ENCODE measurements at places on chromosomes 12 and 14.
A peak's percentile ranks its signal among the peaks of the same experiment; 100 is the strongest.

- DNase-seq = no peak
These were observed 87.8 kb upstream of the PSMC1 start for GRCh38 chr14:90168425-90169105.

GRCh38 chr12:26841085-26841484, 8.1 kb upstream of the ITPR2 start:
- DNase-seq = no peak

GRCh38 chr12:100473050-100473715, 483 bp upstream of the NR1H4 start:
- no peak for DNase-seq

DNA sequence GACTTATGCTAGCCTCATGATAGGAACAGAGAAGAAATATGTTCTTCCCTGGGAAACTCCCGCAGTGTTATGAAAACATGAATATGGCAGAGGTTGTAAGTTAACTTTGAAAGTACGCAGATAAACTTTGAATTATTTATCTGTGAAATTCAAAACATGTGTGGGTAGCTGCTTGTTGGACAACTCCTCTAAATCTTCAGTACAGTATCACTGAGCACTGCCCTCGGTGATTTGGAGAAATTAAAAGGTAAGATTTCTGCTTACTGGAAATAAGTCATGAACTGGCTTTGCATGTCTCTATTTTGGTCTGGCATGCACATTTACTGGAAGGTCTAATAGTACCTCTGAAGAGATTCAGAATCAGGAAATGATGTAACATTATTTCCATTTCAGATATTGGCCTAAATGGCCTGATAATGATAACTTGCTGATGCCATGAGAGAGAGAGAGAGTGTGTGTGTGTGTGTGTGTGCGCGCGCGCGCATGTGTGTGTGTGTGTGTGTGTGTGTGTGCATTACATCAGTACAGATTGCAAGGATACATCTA, 1441.9 kb upstream of the FLRT2 start:
- no peak for DNase-seq

- no peak for DNase-seq
These were observed 398.7 kb downstream of the BTG1 start for GRCh38 chr12:91746976-91747375.

DNA sequence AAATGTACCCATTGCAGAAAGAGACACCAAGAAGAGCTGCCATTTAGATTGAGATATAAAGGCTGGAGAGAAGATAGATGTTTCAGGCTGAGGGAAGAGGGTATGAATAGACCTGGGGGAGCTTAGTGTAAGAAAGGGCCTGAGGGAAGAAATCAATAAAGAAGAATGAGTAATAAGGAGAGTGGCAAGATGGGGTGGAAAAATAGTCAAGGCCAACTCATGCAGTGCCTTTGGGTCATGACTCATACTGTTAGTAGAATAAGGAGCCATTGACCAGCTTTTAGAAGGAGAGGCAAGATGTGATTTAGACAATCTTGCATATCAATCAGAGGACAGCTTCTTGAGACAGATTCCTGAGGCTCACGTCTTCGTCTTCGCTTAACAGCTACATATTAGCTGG, 287.5 kb downstream of the DUSP6 start:
- DNase-seq = no peak

DNA sequence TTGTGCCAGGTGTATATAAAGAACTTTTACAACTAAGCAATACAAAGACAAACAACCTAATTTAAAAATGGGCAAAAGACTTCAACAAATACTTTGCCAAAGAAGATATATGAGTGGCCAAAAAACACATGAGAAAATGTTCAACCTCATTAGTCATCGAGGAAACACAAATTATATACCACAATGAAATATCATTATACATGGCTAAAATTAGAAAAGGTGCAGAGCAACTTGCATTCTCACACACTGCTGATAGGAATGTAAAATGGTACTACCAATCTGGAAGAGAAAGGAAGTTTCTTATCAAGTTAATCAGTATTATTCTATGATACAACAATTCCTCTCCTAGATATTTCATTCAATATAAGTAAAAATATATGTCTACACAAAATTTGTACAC, 131.6 kb upstream of the FRMD6 start:
- no peak for DNase-seq

- DNase-seq = no peak
These were observed 802 bp downstream of the SUSD6 start for GRCh38 chr14:69612014-69612782.

- no peak for DNase-seq
These were observed 85.8 kb downstream of the SLC25A47 start for GRCh38 chr14:100409003-100409360.

GRCh38 chr12:51852404-51853137, 4.1 kb upstream of the FIGNL2 start:
- DNase-seq = no peak

DNA sequence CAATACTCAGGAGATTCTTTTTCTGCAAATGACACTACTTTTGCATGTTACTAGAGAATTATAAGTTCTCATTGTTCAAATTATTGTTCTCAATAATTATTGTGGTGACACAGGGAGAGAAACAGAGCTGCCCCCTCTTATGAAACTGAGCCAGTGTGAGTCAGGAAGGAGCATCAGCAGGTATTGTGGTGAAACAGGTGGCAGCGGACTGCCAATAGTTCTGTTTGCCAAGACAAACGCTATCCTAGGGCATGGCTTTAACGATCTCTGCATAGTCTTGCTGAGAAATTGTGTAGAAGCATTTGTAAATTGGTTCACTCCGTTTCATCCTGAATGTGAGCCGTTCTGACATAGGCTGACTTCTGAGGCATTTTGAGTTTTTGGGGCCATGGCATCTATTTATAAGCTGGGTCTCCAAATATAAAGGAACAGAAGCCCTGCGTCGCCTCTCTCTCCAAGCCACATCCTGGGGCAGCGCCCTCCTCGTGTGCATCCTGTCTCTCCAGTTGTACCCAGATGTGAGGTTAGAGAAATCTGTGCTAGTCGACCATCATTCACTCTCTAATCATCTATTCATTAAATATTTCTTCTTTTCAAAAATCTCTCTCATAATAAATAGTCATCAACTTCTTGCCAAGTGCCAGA, 15.8 kb upstream of the PPP4R4 start:
- no peak for DNase-seq

- DNase-seq = no peak
These were observed 28.8 kb upstream of the INF2 start for GRCh38 chr14:104660597-104660996.

DNA sequence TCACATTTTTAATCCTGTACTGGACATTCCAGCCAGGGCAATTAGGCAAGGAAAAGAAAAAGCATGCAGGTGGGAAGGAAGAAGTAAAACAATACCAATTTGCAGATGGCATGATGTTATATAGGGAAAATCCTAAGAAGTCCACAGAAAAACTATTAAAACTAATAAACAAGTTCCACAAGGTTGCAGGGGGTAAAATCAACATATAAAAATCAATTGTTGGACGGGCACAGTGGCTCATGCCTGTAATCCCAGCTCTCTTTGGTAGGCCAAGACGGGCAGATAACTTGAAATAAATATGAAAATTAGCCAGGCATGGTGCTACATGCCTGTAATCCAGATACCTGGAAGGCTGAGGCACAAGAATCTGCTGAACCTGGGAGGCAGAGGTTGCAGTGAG, 31.9 kb downstream of the SEC23A start:
- DNase-seq = no peak

DNA sequence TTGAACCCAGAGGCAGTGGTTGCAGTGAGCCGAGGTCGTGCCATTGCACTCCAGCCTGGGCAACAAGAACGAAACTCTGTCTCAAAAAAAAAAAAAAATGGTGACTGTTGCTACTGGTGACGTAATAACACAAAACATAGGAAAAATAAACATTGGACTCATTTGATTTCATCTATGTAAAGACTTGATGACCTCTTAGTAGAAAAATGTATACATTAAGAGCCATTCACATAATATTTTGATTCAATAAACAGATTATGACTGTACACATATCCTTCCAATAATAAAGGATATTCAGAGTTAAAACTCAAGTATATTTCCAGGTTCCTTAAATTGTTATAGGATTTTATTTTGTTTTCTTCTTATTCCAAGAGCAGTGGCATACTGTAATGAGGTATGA, 65.7 kb upstream of the AEBP2 start:
- no peak for DNase-seq

GRCh38 chr12:67811437-67812361, 163.2 kb downstream of the DYRK2 start:
- no peak for DNase-seq

DNA sequence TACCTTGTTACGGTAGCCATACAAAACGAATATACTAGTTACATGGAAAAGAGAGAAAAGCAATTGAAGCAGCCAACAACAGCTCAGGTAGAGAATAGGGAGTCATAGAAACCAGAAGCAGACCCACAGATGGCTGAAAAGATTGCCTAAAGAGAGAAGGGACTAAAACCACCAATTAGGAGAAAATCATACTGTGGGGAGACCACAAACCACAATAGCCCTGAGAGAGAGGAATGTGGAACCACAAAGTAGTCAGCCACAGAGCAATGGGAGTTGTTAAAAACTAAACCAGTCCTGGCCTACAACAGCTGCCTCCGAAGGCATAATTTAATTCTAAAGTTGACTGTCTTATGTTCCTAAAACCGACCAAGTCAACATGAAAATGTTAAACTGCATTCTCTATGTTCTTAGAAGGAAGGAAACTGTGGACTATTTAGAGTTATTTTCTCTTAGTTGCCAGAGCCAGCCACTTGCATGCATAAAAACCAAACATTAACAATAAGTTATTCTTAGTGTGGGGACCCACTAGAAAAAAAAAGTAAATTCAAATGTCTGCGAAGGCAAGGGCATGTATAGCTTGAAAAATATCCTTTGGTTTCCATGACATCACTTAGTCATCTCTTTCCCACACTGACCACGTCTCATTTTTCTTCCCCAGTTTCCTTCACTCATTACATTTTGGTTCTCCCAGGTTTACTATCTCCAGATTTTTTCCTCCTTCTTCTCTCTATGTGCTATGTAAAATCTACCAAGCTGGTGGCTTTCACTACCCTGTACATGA, 398.1 kb downstream of the NOVA1 start:
- DNase-seq = no peak

- DNase-seq = peak; percentile 59
These were observed 14.0 kb downstream of the ABCB9 start for GRCh38 chr12:122951979-122952892.

Measured in stimulated activated CD4-positive, alpha-beta T cell treated with anti-CD3 and anti-CD28 coated beads, Interleukin-1b, Interleukin-23, amount 100 ng/mL, for 4 hours (primary cell).